Aorta (tissue), 5 donors: ENCODE measurements at places on chromosomes 2 and 18.

- no peaks in the 10 kb centered on the region for H3K36me3 ChIP-seq
- no peak overlapping the region for H3K27ac ChIP-seq
- no peaks in the 10 kb centered on the region for H3K4me1 ChIP-seq
- no peak overlapping the region for H3K4me3 ChIP-seq
- DNase-seq = no peak
- no peaks in the 10 kb centered on the region for H3K27me3 ChIP-seq
Measured at GRCh38 chr2:187215532-187216240, 232.4 kb downstream of the CALCRL start.

GRCh38 chr2:19225931-19226330 lies 132.5 kb downstream of the OSR1 start:
- DNase-seq = no peak

GRCh38 chr2:148939271-148939670 lies 64.2 kb downstream of the KIF5C start:
- DNase-seq = no peak
- no peak overlapping the region for H3K4me3 ChIP-seq
- H3K27me3 ChIP-seq = no peaks in the 10 kb centered on the region
- no peak overlapping the region for H3K27ac ChIP-seq

DNA sequence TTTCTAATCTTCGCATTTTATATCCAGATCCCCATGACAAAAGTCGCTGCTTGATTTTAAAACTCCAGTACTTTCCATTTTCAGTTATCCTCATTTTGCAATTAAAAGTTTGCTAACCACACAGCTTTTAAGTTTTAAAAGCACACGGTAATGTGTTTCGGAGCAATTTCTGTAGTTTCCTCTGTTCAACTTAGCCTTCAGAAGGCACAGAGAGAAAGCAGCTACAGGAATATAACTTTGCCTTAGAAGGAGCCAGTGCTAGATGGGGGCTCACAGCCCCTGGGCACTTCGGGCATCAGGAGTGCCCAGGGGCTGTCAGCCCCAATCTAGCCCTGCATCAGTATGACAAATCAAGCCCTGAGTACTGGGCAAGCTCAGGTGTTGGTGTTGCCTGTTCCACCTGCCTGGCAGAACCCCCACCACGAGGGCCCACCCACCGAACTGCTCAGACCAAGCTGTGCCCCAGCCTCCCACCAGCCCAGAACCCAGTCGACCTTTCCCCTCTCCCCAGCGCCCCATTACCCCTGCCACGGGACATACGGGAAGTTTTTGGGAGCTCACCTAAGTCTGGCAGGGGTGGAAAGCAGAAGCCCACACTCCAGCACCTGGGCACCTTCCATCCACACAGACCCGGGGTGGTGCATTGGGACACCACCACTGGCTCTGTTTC lies 47.3 kb downstream of the TRABD2A start:
- no peak overlapping the region for H3K27ac ChIP-seq
- no peak for DNase-seq
- H3K4me3 ChIP-seq = no peak overlapping the region
- H3K27me3 ChIP-seq = no peaks in the 10 kb centered on the region
- H3K36me3 ChIP-seq = no peaks in the 10 kb centered on the region

DNA sequence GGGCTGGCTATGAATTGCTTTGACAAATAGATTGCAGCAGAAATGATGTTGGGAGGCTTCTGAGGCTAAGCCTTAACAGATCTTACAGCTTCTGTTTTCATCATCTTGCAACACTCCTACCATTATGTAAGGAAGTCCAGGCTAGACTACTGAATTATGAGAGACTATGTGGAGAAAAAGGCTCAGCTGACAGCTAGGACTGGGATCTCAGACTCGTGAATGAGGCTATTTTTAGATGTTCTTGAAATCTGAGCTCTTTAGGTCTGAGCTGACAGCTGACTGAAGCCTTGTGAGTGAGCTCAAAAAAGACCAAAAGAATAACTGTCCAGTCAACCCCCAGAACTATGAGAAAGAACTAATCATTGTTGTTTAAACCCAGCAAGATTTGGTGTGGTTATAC lies 70.3 kb downstream of the VWC2L start:
- H3K27ac ChIP-seq = no peak overlapping the region
- H3K36me3 ChIP-seq = no peaks in the 10 kb centered on the region
- DNase-seq = no peak

DNA sequence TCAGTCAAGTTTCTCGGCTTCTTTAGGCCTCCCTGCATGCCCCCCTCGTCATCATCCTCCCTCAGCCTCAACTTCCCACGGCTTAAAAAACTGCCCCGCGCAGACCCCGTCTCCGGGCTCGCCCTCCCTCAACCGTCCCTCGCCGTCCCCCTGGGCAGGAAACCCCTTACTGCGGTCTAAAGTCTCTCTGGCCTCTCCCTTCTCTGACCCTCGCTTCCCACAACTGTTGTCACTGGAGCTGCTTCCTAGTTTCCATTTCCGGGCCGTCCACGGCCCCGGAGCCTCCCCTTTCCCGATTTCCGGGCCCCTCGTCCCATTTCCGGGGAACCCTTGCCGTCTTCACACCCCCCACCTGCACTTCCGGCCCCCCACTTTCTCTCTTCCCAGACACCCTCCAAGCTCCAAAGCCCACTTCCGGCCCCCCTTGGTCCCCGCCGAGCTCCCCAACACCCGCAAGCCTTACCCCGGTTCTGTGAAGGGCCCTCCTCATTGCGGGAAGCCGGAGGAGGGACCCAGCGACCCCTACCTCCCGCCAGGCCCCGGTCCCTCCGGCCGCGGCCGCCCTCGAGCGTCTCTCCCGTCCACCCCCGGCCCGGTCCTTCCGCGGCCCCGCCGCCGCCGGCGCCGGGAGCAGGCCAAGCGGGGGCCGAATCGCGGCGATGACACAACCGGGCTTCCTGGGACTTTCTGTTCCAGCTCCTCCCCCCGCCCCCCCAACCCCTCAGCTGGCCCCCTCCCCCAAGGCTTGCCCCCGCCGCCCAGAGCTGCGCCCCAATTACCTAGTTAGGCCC lies 513 bp downstream of the TRIP12 start:
- peak overlapping the region; percentile 87 for H3K4me3 ChIP-seq
- H3K4me1 ChIP-seq = no peaks in the 10 kb centered on the region
- peak; percentile 78 for DNase-seq
- H3K27ac ChIP-seq = peak overlapping the region; percentile 92
- H3K36me3 ChIP-seq = peaks cover 2% of the 10 kb centered on the region

DNA sequence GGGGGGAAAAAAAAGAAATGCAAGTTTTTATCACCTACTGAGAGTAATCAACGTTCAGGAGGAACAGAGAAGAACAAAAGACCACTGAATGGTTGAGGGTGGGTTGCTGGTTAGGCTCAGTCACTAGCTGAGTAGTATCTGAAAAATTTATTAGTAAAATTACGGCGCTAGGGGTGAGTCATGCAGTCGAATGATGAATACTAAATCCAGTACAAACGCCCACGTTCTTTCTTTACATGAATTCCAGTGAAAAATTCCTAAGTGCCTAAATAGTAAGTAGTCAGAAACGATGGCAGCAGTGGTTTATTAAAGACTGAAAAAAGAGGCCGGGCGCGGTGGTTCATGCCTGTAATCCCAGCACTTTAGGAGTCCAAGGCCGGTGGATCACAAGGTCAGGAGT lies 52.0 kb downstream of the TEKT4 start:
- no peaks in the 10 kb centered on the region for H3K4me1 ChIP-seq
- H3K36me3 ChIP-seq = no peaks in the 10 kb centered on the region
- H3K27me3 ChIP-seq = no peaks in the 10 kb centered on the region

- H3K36me3 ChIP-seq = no peaks in the 10 kb centered on the region
- no peak overlapping the region for H3K4me3 ChIP-seq
- H3K27me3 ChIP-seq = no peaks in the 10 kb centered on the region
- no peaks in the 10 kb centered on the region for H3K4me1 ChIP-seq
Measured at GRCh38 chr18:58253871-58254270, 209.8 kb downstream of the NEDD4L start.

GRCh38 chr18:32911660-32912284 lies 138.9 kb upstream of the KLHL14 start:
- no peaks in the 10 kb centered on the region for H3K4me1 ChIP-seq
- H3K36me3 ChIP-seq = no peaks in the 10 kb centered on the region
- peaks cover 3% of the 10 kb centered on the region for H3K27me3 ChIP-seq
- no peak for DNase-seq
- no peak overlapping the region for H3K4me3 ChIP-seq

GRCh38 chr2:238155761-238156694 lies 2.7 kb upstream of the ERFE start:
- H3K27ac ChIP-seq = no peak overlapping the region
- H3K4me1 ChIP-seq = no peaks in the 10 kb centered on the region
- H3K4me3 ChIP-seq = no peak overlapping the region

GRCh38 chr18:73691118-73691517 lies 456.5 kb downstream of the FBXO15 start:
- H3K36me3 ChIP-seq = no peaks in the 10 kb centered on the region
- H3K4me3 ChIP-seq = no peak overlapping the region
- no peaks in the 10 kb centered on the region for H3K4me1 ChIP-seq
- no peaks in the 10 kb centered on the region for H3K27me3 ChIP-seq
- H3K27ac ChIP-seq = no peak overlapping the region

- H3K4me3 ChIP-seq = no peak overlapping the region
- DNase-seq = no peak
- no peaks in the 10 kb centered on the region for H3K4me1 ChIP-seq
- no peak overlapping the region for H3K27ac ChIP-seq
- no peaks in the 10 kb centered on the region for H3K27me3 ChIP-seq
Measured at GRCh38 chr2:54083021-54083420, 32.4 kb upstream of the ACYP2 start.

DNA sequence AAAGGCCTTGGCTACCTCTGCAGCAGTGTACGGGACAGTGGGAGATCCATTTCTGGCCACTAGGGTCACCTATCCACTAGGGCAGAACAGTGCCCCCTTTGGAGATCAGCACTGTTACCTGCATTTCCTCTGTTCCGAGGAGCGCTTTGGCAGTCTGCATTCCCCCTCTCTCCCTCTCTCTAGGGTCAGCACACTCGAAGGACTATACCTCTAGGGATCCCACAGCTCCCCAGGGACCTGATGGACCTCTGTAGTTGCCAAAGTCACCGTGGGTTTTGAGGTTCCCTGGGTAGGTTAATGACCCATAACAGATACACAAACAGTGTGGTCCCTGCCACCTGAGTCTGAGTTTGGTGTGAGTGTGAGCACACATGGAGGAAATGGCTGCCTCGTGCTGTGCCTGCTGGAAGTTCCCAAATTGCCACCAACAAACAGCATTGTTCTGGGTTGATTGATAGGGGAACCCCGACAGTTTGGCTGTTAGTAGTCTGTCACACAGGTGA lies 99.8 kb upstream of the VWC2L start:
- H3K36me3 ChIP-seq = no peaks in the 10 kb centered on the region
- no peaks in the 10 kb centered on the region for H3K4me1 ChIP-seq
- H3K4me3 ChIP-seq = no peak overlapping the region
- no peak for DNase-seq

GRCh38 chr2:237744613-237745249 lies 53.8 kb upstream of the RBM44 start:
- peak; percentile 81 for DNase-seq
- peak overlapping the region; percentile 72 for H3K27ac ChIP-seq
- no peaks in the 10 kb centered on the region for H3K27me3 ChIP-seq
- no peak overlapping the region for H3K4me3 ChIP-seq
- peaks cover 3% of the 10 kb centered on the region for H3K36me3 ChIP-seq

- H3K27ac ChIP-seq = no peak overlapping the region
- no peaks in the 10 kb centered on the region for H3K4me1 ChIP-seq
- no peak for DNase-seq
- no peaks in the 10 kb centered on the region for H3K36me3 ChIP-seq
- H3K4me3 ChIP-seq = no peak overlapping the region
Measured at GRCh38 chr2:7886666-7887065, 795.2 kb upstream of the ID2 start.

- peak overlapping the region; percentile 21 for H3K27ac ChIP-seq
- H3K4me1 ChIP-seq = peaks cover 3% of the 10 kb centered on the region
- no peak overlapping the region for H3K4me3 ChIP-seq
- no peaks in the 10 kb centered on the region for H3K27me3 ChIP-seq
- no peak for DNase-seq
Measured at GRCh38 chr2:39723946-39724827, 54.9 kb downstream of the THUMPD2 start.

DNA sequence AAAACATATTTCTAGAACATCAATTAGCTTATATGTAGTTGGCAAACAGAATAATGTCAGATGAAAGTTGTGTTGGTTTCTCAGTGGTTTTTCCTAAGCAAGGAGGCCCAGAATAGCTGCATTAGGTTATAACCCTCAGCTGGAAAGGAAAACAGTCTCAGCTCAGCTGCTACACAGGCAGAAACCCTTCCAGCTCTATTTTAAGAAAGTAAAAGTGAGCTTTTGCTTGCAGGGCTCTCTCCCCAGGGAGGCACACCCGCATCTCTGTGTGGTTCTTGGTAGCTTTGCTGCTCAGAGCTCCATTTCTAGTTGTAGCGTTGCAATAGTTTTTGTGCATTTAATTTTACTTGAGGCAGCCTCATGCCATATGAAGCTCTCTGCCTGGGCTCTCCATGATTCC lies 54.6 kb downstream of the PIKFYVE start:
- peaks cover 4% of the 10 kb centered on the region for H3K36me3 ChIP-seq
- H3K4me3 ChIP-seq = no peak overlapping the region
- no peaks in the 10 kb centered on the region for H3K4me1 ChIP-seq
- H3K27ac ChIP-seq = no peak overlapping the region

- no peak overlapping the region for H3K4me3 ChIP-seq
- DNase-seq = no peak
- H3K27me3 ChIP-seq = no peaks in the 10 kb centered on the region
- H3K36me3 ChIP-seq = peaks cover 2% of the 10 kb centered on the region
Measured at GRCh38 chr2:3233877-3234276, 143.7 kb downstream of the EIPR1 start.

DNA sequence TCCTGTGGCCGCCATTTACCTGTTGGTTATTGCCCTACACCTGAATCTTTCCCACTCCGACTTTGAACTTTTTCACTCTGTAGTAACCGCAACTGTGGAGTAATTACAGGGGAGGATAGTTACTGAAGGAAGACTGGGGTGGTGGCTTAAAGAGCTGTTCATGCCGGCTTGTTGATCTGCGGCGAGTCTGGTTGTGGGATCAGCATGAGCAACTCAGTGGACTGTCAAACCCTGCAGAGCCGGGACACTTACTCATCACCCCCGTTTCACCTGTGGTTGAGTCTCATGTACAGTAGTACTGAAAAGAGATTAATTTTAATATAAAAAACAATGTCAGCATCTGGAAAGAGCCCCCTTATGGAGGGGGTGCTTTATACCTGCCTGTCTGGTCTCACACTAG lies 2.1 kb downstream of the ASB1 start:
- DNase-seq = no peak
- no peaks in the 10 kb centered on the region for H3K36me3 ChIP-seq
- no peaks in the 10 kb centered on the region for H3K4me1 ChIP-seq
- no peak overlapping the region for H3K27ac ChIP-seq
- no peak overlapping the region for H3K4me3 ChIP-seq

GRCh38 chr18:54229421-54230059 lies 5.1 kb upstream of the MBD2 start:
- DNase-seq = no peak
- no peaks in the 10 kb centered on the region for H3K36me3 ChIP-seq
- no peaks in the 10 kb centered on the region for H3K4me1 ChIP-seq
- no peak overlapping the region for H3K27ac ChIP-seq
- H3K27me3 ChIP-seq = no peaks in the 10 kb centered on the region

DNA sequence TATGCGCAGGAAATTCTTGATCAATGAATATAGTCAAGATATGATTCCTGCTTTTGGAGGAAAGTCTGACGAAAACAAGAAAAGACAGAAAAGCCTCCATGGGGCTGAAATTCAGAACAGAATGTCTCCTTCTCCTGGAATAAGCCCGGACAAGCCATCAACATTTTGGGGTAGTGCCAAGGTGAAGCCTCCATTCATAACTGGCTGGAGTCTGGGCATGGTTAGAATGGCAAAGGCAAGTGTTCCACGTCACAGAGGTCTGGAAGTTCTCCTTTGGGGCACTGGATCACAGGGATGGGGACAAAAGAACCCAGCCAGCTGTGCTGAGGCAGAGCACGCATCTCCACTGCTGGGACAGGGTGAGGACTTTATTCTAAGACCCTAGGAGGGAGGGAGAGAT lies 505.7 kb downstream of the CMPK2 start:
- DNase-seq = no peak
- no peaks in the 10 kb centered on the region for H3K36me3 ChIP-seq
- no peak overlapping the region for H3K27ac ChIP-seq
- H3K4me1 ChIP-seq = no peaks in the 10 kb centered on the region
